ENCODE measurements at places on chromosomes 6 and 20.

DNA sequence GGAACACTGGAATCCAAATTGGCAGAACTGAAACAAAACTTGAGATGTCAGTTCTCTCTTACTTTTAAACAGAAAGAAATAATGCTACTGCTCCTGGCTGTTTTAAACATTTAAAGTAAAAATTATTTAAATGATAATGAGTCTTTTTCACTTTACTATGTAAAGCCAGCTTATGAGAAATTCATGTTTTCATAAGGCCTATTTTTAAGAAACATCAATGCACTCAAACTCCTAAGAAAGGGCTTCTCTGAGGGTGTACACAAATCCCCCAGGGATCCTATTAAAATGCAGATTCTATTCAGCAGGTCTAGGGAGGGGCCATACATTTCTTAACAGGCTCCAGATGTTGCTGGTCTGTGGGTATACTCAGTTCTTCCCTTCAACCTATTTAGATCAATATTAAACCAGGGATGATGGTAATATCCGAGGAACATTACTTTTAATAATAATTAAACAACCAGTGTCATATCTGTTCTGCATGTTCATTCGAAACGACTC, 2.3 kb downstream of the FERMT1 start:
- DNase-seq = no peak

- no peak for DNase-seq
Measured at GRCh38 chr6:116975600-116975999, 98.6 kb downstream of the RFX6 start.

DNA sequence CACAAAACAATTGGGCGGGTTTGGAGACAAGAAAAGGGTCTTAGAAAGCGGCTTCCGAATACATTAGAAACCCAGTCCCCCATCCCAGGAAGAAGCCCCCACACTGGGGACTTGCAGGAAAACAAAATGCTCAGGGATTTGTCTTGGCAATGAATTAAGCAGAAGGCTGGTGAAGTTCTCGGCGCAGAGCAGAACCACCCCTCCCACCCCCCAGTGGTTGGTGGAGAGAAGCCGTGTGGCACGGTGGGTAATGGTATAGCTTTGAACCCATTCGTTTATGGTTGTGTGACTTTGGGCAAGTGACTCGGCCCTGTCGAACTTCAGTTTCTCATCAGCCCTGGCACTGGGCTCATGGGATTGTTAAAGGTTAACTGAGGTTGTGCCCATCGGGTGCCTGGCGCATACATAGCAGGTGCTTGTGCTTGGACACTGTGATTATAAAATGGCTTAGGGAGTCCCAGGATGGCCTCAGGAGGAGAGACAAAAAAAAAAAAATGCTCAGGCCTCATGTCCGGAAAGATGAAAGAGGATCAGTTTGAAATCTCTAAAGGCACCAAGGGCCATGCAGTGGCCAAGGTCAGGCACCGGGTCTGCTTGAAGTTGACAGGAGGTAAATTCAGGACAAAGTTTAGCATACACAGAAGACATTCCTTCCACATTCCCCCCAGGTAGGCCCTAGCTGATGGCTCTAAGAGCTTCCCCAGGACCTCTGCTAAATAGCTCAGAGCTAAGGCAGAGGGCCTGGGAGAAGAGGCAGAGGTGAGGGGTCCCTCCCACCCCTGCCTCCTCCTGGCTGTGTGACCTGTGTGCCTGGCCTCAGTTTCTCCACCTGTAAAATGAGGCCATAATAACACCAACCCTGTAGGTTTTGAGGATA, 120.1 kb upstream of the PTPN1 start:
- no peak for DNase-seq

DNA sequence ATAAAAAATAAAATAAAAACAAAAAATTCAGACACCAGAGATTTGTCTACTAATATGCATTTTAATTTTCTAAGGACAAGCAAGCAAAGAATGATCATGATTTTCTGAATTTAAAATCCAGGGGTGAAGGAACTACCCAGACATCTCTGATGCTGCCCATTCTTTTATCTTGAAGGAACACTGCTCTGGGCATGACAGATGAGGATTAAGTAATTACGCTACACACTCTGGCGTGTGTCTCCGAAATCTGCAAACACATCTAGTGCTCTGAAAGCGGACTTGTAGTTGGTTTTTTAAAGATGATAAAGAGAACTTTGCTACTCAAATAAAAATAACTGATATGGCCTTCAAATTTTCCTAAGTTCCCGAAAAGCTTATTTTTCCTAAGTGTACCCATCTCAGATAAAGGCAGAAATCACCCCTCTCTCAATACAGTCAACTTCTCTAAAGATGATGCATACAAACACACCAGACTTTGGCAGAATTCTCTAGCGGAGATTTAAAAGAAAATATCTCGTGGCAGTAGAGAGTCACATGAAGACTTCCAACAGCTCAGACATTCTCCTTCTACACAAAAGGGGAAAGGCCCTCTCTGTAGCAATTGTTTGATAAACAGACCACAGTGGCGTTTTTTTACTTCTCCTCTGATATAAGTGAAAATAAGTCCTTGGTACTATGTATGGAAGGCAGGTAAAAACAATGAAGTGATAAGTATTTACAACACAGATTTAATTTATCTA, 133.8 kb downstream of the BACH2 start:
- no peak for DNase-seq

DNA sequence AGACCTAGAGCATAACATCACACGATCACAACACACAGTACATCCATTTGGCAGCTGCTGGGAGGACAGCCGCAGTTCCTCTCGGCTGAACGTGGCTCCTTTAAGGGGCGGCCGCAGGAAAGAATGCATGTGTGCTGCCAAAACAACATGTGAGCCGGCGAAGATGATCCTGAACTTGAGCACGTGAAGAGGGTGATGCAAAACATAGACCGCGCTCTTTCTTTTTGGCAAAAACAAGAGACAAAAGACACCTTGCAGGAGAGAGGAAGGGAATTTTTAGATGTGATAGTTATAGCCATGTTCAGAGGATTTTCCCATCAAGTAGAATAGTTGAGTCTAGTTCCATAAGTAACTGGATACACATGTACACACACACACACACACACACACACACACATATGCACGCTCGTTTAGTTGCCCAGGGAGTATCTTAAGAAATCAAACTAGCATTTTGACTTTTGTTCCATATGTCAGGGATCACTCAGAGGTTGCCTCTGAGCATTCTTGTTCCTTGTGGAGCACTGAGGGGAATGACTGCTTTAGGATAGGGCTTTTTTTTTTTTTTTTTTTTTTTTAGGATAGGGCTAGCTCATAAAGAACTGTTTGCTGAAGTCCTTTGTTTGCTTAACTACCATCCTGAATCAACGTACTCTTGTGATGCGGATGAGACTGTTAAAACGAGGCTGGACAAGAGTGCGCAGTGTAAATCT, 21.7 kb upstream of the RANBP9 start:
- DNase-seq = no peak

- DNase-seq = no peak
Measured at GRCh38 chr20:5313916-5314315, 2.8 kb downstream of the PROKR2 start.

- DNase-seq = no peak
Measured at GRCh38 chr6:7138921-7139358, 31.2 kb downstream of the RREB1 start.

GRCh38 chr20:18066421-18067333, 9.0 kb upstream of the OVOL2 start:
- DNase-seq = no peak

DNA sequence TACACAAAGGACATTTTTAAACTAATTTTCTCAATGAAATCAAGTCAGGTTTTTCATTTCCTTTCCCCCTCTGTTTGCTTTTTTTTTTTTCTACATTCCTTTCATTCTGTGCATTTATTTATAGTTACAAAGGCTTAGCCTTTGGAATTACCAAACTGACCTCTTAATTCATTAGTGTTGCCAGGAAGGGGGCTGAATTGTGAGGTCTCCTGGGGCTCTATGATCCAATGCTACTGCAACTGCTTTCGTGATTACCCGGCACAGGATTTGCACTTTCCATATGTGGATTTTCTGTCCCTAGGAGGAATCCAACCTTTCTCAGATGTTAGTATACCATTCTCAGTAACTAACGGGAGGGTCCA, 35.3 kb downstream of the NEDD9 start:
- no peak for DNase-seq

- no peak for DNase-seq
Measured at GRCh38 chr6:1703923-1704322, 94.2 kb downstream of the FOXC1 start.

GRCh38 chr20:25539742-25540672, 45.3 kb downstream of the NINL start:
- DNase-seq = no peak

GRCh38 chr20:56429502-56429901, 17.4 kb downstream of the CASS4 start:
- DNase-seq = no peak
